Activated naive CD4-positive, alpha-beta T cell (primary cell): ENCODE measurements at places on chromosomes 5 and 9.

GRCh38 chr5:42828671-42829070, 17.0 kb upstream of the SELENOP start:
- no peak for DNase-seq

DNA sequence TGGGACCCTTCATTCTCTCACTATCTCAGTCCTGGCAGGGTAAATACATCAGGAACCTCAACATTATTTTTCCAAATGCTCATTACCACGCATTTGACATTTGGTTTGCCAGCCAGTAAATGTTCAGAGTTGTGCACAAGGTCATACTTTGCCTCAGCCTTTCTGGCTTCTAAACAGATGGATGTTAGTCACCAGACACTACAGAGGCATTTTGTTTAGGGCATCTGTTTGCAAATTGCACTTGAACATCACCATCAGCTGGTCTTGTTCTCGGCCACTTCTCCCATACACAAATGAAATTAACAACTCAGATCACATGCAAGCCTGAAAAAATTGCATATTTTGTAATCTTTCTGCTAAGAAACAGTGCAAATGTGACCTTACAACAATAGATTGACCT, 75.0 kb upstream of the SLC1A1 start:
- DNase-seq = no peak

DNA sequence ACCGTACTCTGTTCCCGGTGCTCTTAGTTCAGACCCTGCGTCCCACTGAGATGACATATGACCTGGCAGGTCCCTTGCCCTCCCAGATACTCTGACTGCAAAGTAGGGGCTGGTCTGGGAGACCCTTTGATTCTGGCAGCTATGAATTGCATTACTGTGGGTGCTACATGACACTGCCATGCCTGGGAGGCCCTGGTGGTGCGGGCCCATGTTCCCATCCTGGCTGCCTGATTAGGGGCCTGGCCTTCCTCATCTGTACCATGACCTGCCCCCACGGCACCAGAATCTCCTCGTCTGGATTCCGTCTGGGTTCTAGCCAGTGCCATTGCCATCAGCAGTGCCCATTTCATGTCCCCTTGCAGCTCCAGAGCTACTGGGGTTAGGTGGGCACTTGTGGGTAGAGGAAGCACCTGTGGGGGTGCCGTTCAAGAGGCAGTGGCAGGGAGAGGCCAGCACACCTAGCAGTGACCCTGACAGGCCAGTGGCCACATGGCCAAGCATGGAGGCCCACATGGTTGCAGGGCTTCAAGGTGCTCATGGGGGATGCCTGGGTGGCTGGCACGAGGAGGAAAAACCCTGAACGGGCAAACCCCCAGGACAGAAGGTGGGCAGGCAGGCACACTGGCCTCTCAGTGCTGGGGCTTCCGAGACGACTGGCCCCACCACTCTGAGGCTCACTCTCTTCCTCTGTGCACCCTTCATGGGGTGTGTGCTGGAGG, 69.7 kb downstream of the PHF2 start:
- no peak for DNase-seq

DNA sequence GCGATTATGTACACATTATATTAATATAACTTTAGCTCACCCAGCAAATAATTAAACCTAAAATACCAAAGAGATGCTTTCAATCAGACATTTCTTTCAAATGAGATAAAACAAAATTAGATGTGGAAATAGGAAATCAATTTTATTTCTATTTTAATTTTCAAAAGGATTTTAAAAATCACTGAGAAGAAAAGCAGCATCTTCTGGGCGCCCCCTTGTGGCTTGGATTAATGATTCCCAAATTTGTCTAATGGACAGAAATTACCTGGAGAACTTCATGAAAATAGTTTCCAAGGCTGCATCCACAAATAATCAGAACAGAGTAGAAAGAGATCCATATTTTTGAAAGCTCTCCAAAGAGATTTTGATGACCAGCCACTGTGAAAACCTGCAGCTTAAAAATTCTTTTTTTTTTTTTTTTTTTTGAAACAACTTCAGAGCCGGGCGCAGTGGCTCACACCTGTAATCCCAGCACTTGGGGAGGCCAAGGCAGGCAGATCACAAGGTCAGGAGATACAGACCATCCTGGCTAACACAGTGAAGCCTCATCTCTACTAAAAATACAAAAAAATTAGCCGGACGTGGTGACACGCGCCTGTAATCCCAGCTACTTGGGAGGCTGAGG, 50.9 kb upstream of the CEMIP2 start:
- DNase-seq = no peak

DNA sequence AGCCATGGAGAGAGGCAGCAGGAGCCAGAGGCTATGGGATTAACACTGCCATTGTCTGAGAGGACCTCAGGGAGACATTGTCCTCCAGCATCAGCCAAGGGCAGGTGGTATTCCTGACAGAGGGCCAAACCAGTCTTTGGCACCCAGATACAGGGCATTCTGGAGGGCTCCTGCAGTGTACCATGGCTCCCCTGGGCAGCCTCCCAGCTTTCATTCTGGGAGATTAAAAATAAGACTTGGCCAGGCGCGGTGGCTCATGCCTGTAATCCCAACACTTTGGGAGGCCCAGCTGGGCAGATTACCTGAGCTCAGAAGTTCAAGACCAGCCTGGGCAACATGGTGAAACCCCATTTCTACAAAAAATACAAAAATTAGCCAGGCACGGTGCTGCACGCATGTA, 4.2 kb downstream of the MTAP start:
- no peak for DNase-seq

- DNase-seq = no peak
Observed at GRCh38 chr9:21997480-21997879, 2.9 kb downstream of the CDKN2B-AS1 start.

DNA sequence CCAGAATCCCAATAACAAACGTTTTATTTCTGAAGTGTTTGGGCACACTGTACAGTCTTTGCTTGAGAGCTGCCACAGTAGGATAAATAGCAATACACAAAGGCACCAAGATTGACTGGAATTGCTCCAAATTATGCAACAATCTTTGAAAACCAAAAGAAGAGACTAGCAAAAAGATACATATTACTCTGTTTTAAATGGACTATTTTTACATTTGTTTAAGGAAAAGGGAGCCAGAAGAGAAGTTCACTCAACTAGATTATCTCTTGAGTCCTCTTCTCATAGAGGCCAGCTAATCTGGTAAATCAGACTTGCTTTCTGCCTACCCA, 385.0 kb upstream of the SLC30A5 start:
- DNase-seq = no peak

GRCh38 chr5:140383300-140383699, 18.3 kb upstream of the ANKHD1 start:
- no peak for DNase-seq

DNA sequence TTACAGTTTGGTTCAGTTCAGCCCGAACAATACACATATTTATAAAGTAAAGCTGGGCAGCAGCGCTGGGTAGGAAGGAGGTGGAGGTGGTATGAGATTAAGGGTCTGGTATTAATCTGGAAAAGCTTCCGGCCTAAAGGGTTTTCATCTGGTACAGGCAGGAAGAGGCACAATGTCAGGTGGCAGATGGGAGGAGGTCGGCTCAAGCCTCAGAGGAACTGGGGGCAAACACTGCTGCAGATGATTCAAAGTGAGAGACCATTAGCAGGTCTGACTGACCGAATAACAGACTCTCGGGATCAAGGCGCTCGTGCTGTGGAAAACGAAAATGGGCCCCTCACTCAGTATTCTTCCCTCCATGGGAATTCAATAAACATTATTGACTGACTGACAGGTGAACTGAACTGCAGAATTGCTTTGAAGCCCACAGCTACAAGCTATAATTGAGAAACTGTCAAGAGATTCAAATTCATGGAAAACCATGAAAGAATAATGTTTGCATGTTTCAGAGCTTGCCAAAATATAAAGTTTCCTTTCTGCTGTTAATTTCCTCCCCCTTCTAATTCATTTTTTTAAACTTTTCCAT, 75.3 kb downstream of the TMEM167A start:
- DNase-seq = no peak

DNA sequence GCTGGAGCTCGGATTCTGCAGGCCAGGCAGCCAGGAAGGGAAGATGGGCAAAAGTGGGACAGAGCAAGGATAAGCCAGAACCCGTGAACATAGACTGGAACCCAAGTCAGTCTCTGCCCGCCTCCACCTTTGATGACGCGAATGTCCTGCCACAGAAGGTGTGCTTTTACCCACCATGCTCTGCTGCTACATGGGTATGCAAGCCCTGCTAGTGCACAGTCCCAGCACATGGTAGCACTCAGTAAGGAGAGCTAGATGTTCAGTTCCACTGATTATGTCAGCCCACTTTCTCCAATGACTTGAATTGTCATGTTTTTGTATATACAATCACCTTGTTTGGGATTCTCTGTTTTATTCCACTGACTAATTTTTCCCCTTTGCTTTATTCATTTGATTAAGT, 11.4 kb upstream of the CD72 start:
- no peak for DNase-seq

DNA sequence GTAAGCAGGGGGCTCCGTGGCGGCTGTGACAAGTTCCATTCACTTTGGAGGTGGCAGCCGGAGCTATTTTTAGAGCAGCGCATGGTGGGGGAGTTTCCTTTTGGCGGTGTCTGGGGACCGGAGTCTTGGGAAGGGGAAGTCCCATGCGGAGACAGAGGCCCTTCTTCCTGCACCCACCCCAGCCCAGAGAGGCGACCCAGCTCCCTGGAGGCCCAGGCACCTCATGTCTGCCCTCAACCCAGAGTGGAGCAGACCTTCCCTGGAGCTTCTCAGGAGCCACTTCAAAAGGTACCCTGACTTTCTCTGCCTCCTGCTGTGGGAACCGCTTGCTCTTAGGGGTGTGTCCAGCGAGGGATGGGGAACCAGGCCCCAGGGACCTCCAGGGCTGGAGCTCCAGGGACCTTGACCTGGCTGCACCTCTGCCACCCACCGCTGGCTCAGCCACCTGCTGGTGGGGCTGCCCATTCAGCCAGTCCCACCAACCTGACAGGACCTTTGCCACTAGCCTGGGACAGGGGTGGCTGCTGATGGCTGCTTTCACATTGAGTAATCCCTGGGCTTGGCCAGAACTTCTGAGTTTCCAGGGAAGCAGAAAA, 34.1 kb downstream of the NEK6 start:
- DNase-seq = no peak

GRCh38 chr9:126916909-126917308, 2.3 kb downstream of the RALGPS1 start:
- DNase-seq = no peak

DNA sequence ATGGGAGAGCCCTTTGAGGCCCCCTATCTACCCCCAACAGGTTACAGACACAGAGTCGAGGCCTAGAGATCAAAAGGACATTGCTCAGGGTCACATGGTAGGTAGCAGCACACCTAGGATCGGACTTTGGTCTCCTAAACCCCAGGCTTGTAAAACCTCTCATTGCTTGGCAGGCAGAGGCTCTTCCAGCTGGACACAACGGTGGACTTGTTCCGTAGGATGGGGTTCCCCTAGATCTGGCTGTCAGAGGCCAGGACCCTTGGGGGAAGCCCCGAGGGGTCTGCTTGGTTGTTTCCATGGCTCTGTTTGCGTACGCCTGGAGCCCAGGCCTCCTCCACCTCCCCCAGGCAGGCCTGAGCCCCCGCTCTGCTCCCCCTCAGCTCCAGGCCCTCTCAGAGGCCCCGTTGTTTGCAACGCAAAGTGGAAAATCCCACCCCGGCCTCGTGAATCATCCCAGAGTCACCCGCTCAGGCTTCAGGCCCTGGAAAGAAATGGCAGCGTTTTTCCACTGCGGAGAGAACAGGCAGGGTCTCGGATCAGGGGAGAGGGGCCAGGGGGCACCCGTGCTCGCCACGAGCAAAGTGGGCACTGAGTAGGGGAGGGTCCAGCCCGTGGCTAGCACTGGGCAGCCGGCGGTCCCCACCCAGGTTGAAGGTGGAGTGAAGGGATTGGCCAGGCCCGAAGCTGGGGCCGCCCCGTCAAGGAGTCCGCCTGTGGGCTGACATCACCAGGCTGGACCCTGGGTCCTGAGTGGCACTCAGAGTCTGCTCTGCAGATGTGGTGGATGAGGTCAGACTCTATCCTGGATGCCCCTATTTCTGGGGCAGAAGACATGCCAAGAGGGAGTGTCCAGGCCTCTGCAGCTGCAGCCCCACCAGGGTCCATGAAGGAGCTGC, 19.8 kb downstream of the COL27A1 start:
- no peak for DNase-seq

DNA sequence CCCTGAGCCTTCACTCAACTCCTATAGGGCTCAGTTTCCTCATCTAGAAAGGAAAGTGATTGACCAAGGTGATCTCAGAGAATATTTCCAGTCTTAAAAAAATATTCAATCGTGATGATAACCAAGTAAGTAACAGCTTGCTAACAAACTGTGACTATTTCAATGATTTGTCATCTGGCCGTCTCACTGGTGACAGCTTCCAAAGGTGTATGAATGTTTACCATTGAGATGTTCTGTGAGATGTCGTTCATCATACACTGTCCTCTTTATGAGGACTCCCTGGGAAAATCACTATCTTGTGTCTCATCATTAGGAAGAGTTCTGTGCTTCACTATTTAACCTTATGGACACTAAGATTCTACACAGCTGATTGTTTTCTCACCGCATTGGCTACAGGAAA, 75.7 kb downstream of the GLIS3 start:
- DNase-seq = no peak

DNA sequence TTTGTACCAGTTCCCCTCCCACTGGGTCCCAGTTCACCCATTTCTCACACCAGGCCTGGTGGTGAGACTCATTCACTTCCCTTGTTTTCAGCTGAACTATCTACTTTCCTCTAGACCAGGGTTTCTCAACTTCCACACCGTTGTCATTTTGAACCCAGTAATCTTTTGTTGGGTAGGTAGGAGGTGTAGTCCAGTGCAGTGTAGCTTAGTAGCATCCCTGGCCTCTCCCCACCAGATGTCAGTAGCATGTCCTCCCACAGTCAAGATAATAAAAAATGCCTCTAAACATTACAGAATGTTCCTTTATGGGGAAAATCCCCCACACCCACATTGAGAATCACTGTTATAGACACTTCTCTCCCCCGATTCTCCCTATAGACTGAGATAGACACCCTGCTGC, 299.1 kb downstream of the EPB41L4A start:
- no peak for DNase-seq

DNA sequence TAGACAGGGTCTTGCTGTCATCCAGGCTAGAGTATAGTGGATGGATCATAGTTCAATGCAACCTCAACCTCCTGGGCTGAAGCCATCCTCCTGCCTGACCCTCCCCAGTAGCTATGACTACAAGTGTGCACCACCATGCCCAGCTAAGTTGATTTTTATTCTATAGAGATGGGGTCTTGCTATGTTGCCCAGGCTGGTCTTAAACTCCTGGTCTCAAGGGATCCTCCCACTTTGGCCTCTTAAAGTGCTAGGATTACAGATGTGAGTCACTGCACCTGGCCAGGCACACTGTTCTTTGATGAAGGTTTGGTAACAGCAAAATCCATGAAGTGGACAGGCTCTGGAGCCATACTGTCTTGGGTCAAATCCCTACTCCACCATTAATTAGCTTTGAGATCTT, 6.5 kb upstream of the GFRA3 start:
- no peak for DNase-seq
